Vein endothelial cell (primary cell): ENCODE measurements at places on chromosomes 2 and 18. TPM values are rescaled to one million over a fixed set of nuclear protein-coding genes. Genes with fewer than 3 reads are reported as not detected.

Gene STAT4
- total RNA-seq, result 1.4 and 3.6 TPM in 2 replicates

Gene MFSD2B
- total RNA-seq, result 0.19 TPM in 1 of 2 replicates, not detected in the other

Gene SULT1C3
- total RNA-seq, result not detected in 2 replicates

Gene OSR1
- total RNA-seq, result 0.33 TPM in 1 of 2 replicates, not detected in the other

Gene LRP1B
- under 0.01 TPM in 2 replicates for total RNA-seq

Gene CXCR4
- 98.6 and 311 TPM in 2 replicates for total RNA-seq

Gene TMEM237
- 38.3 and 44.4 TPM in 2 replicates for total RNA-seq

Gene PTMA
- 1,152 and 1,307 TPM in 2 replicates for total RNA-seq

Gene POTEF
- total RNA-seq, result 0.29 and 0.33 TPM in 2 replicates

Gene RRM2
- 40.2 and 59.2 TPM in 2 replicates for total RNA-seq

Gene TDRD15
- total RNA-seq, result not detected in 2 replicates

Gene UGT1A4
- total RNA-seq, result not detected in 2 replicates

Gene CDK5R2
- not detected in 2 replicates for total RNA-seq

Gene TNFRSF11A
- 9.1 and 11.9 TPM in 2 replicates for total RNA-seq
